ENCODE measurements at places on chromosomes 1 and 21. TPM values are rescaled to one million over a fixed set of nuclear protein-coding genes. Genes with fewer than 3 reads are reported as not detected.

The VANGL2 gene
- 106 TPM for total RNA-seq

The PDXK gene
- total RNA-seq: 59.3 TPM

The APCS gene
- not detected for total RNA-seq

The VTCN1 gene
- 0.43 TPM for total RNA-seq

The NLRP3 gene
- total RNA-seq: 0.07 TPM

The UTS2 gene
- total RNA-seq: not detected

The HSPA6 gene
- total RNA-seq: not detected
